ENCODE measurements at places on chromosomes 3 and 15.

DNA sequence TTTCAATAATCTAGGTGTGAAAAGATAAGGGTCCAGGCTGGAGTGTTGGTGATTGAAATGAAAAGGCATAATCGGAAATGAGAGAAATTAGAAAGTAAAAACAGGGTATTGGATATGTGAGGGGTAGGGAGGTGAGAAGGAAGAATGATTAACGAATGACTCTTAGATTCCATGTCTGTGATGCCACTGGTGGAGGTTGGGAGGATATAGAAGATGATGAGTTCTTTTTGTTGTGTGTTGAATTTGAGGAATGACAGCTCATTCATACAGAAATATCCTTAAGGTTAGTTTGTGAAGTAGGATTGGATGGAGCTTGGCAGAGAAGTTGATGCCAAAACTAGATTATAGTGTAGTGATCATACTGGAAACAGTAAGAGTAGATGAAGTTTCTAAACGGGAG lies 72.2 kb upstream of the CCNL1 start:
- DNase-seq = no peak

- no peak for DNase-seq
Measured at GRCh38 chr3:55097441-55097840, 169.6 kb upstream of the LRTM1 start.

DNA sequence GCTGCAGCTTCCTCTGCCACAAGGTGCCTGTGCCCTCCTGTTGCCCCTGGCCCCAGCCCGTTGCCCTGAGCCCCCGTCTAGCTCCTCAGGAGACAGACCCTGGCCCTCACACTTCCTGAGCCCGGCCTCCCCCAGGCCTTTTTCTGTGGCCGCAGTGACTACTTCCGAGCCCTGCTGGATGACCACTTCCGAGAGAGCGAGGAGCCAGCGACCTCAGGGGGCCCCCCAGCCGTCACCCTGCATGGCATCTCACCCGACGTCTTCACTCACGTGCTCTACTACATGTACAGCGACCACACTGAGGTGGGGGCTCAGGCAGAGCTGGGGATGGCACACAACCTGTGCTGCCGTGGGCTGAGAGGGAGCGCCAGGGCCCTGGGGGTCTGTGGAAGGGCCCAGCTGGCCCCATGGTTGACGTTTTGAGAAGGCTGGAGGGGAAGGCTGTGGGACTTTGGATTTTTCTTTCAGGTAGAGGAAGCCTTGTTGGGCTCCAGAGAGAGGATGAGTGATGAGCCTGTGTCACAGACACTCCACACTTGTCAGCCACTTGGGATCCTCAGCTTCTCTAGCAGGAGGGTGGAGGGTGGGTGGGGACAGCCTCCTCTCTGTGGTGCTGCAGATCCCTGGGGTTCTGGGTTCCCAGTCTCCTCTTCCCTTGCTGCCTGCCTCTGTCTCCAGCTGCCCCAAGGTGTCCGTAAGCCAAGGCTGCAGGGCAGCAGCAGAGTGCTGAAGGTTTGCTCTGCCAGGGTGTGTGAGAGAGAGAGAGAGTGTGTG lies 5.0 kb downstream of the ABTB1 start:
- no peak for DNase-seq

GRCh38 chr3:116083683-116084082 lies 361.6 kb downstream of the LSAMP start:
- DNase-seq = no peak

- no peak for DNase-seq
Measured at GRCh38 chr3:99662838-99663570, 24.6 kb downstream of the COL8A1 start.

DNA sequence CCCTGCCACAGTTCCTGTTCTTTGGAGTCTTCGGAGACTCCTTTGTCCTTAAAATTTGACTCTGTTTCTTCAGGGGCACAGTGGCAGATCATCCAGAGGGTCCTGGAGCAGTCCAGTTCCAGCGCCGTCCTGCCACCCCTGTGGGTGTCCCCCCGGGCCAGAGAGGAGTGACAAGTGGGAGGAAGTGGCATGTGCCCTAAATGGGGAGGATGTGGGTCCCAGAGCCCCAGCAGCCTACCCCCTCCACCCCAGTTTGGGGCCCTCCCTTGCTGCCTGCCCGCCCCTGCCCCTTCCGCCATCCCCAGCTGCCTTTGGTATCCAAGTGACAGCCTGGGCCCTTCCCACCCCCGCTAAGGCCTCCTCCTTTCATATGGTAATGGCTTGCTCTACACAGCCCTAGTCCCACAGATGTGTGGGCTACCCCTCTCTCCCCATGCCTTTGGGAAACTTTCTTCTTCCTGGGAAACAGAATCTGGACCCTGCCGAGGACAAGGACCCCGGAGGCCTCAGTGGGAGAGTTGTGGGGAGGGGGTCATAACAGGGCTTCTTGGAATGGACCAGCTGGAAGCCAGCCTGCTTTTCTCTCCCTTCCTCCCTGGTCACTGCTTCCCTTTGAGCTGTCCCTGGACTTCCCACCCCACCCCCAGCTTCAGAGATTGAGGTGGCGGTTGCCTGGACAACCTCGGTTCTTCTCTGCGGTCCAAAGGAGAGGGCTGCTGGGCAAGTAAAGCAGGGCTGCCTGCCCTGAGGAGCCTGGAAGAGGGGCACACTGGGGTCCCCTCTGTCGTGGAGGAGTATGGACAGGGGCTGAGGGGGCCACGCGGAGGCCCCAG lies 43.2 kb downstream of the KLHL25 start:
- no peak for DNase-seq

GRCh38 chr15:39400002-39400401 lies 180.9 kb upstream of the THBS1 start:
- no peak for DNase-seq

- no peak for DNase-seq
Measured at GRCh38 chr15:47802216-47802615, 84.9 kb downstream of the SEMA6D start.
